ENCODE measurements at places on chromosomes 1 and 21.

DNA sequence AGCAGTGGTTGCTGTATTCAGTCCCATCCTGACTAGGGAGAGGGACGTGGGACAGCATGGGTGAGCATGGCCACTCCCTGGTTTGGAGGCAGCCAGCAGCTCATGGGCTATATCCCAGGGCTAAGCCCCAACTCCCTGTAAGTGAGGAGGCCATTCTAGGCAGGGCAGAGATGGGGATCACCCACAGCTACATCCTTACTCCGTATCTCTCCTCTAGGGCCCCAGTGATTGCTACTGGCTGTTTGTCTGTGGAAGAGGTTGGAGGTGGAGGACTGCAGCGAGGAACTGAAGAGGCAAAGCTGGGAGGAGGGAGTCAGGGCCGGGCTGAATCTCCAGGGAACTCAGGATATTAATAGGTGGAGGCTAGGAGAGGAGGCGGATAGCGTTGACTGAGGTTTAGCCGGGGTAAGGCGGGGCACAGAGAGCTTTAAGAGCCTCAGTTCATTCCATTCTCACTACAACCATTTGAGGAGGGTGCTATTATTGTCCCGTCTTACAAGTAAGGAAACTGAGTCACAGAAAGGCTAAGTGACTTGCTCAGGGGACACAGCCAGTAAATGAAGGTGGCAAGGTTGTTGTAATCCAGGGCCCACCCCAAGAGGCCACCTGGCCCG is 6.8 kb downstream of the OLIG2 start:
- DNase-seq = no peak

DNA sequence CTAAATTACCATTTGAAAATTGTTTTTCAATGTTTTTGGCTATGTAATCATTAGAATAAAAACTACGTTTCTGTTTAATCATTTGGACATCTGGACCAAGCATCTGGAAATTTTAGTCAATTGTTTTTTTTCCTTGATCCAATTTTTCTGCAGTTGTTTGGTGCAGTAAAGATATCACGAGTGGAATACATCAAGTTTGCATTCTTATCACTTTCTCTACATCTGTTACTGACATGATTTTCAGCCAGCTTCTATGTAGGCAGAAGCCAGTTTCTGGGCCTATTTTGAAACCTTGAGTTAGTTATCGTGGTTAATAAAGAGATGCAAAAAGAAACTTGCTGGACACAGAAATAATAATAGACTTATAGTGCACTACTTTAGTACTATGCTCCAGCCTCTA is 277.9 kb upstream of the ADAMTS5 start:
- DNase-seq = no peak

- no peak for DNase-seq
These were observed 218.4 kb downstream of the HLX start for GRCh38 chr1:221097479-221098281.

DNA sequence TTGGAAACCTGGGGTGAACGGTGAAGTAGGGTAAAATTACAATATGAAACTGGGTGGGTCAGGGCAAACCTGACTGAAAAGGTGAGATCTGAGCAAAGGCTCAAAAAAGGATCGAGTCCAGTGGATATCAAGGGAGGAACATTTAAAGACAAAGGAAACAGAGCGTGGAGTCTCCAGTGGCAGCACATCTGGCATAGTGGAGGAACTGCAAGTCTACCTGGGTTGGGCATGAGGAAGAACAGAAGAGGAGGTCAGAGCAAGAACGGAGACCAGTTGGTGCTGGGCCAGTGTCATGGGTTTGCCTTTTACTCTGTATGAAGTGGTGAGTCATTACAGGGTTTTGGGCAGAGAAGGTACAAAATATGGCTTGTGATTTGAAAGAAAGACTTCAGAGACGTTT is 163.7 kb downstream of the NTPCR start:
- no peak for DNase-seq

- no peak for DNase-seq
These were observed 64.7 kb downstream of the JAK1 start for GRCh38 chr1:64901663-64902062.

DNA sequence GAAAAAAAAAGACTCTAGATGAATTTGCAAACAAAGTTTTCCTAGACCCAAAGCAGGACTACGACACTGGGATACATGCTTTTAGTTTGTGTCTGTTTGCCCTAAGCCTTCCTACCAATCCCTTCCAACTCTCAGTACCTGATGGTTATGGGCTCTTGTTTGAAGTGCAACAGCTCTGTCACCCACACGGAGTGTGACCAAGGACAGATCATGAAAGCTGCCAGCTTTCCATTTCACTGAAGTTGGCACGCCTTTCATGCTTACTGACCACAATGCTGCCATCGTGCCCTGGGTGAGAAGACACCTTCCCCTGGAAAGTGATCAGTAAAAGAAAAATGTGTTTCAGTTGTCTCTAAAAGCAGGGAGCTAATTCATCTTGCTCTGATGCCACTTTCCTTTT is 312.5 kb upstream of the PTBP2 start:
- no peak for DNase-seq

GRCh38 chr1:39564941-39565340 is 11.6 kb downstream of the PABPC4 start:
- no peak for DNase-seq

DNA sequence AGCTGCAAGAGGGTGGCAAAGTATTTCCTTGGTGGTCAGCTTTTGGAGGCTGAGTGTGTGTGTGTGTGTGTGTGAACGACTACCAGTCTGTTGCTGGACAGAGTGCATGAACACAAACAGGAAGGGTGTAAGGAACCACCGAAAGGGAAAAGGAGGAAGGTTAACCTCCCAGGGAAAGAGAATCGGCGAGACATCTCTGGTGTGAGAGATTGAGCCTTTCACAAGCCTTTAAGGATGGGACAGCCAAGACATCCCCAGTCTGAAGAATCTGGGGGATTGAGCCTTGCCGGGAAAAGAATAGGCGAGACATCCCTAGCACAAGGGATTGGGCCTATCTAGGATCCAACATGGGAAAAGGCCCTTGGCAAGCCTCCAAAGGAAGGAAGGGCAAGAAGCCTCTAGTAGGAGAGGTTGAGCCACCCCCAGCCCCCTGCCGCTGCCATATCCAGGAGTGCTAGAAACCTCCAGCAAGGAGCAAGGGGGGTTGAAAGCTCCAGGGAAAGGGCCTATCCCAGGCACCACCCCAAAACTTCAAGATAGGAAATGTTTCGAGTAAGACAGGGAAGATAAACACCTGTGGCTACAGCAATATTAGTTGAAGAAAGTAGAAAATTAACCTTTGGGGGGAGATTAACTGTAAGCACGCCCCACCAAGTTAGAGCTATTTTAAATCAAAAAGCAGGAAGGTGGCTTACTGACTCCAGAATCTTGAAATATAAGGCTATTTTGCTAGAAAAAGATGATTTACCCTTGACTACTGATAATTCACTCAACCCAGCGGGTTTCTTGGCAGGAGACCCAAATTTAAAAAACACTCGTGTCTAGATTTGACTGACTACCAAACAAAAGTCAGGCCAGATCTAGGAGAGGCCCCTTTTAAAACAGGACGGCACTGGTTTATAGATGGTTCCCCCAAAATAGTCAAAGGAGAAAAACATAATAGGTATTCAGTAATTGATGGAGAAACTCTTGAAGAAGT is 3.2 kb downstream of the TEX50 start:
- DNase-seq = no peak

GRCh38 chr1:95115708-95116137 is 1.4 kb upstream of the TLCD4 start:
- no peak for DNase-seq

GRCh38 chr1:3685222-3685621 is 32.9 kb downstream of the TP73 start:
- no peak for DNase-seq

DNA sequence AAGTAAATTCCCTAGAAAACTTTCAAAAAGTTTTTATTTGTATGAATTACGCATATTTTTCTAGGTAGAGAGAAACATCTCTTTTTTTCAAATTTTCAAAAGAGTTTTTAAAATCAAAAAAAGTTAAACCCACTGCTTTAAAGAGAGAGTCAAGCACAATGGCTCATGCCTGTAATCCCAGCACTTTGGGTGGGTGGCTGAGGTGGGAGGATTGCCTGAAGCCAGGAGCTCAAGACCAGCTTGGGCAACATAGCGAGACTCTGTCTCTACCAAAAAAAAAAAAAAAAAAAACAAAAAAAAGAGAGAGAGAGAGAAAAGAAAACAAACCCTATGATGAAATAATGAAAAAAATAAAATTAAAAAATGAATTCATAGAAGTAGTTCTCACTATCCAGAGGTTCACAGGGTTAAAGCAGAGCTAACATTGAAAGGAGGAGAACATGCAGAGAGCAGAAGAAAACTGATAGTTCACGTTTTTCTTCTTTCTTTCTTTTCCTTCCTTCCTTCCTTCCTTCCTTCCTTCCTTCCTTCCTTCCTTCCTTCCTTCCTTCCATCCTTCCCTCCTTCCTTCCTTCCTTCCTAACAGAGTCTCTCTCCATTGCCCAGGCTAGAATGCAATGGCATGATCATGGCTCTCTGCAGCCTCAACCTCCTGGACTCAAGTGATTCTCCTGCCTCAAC is 30.5 kb upstream of the SARS1 start:
- no peak for DNase-seq

DNA sequence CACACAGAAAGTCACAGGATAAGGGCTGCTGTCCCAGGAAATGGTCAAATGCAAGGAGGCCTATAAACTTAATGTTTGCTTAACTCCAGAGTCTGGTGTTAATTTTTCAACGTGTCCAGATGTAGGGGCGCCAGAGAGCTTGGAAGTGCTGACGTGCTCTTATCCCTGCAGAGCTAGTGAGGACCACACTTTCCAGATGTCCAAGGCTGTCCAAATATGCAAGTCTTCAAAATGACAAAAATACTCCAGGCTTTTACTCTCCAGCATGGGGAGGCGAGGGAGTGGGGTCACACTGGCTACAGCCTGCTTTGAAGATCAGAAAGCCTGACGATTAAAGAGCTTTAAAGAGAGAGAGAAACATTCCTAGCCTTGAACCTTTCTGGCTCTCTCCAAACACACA is 57.6 kb downstream of the ABCA4 start:
- DNase-seq = peak; percentile 31

DNA sequence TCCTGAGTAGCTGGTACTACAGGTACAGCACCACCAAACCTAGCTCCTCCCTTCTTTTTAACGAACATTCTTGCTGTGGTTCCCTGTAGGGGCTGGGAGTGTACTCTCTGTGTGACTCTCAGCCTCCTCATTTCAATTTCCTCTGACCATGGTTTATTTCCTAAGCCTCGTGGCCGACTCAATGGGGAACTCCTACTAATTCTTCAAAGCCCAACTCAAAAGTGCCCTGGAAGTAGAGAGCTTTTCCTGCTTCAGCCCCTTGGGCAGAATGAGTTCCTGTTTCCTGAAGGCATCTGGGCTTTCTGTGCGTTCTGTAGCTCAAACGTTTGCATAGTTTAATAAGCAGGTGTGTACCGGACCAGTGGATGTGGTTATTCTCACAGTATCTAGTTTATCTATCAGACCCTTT is 70.9 kb upstream of the ACOT11 start:
- DNase-seq = no peak

DNA sequence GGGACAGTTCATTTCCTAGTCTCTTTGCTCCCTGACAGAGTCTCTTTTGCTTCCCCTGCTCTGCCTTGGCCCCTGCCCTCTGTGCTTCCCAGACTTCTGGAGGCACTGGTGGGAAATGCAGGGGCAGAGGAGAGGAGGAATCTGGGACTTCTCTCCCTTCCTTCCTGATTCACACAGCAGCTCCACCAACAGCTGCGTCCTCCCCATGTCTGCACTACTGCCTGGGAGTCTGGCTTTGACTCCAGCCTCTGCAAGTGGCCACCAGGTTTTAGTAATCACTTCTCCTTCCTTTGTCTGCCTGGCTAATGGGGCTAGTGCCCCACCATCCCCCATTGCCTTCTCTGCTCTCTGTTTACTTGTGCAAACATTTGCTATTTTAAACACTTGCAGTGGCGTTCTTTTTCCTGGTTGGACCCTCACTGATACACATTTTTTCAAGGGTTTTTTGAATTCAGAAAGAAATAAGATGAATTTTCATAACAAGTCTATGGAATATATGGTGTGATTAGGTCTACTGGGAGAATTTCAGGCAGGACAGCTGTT is 21.9 kb downstream of the FASLG start:
- DNase-seq = no peak

- no peak for DNase-seq
These were observed 16.5 kb downstream of the ZNF697 start for GRCh38 chr1:119631433-119632102.

- DNase-seq = no peak
These were observed 866 bp upstream of the SORT1 start for GRCh38 chr1:109398343-109399225.

DNA sequence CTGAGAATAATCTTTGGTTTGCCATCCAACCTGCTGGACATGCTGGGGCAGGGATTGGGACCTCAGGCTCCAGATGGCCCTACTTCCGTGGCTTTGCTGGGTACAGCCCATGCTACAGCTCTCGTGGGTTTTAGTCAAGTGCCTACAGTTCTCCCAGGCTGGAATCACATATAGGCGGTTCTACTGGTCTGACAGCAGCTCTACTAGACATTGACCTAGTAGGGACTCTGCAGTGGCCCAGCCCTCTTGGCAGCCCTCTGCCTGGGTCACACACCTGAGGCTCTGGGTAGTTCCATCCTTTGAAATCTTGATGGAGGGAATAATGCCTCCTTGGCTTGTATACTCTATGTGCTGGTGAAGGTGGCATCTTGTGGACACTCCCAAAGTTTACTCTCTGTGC is 72.2 kb downstream of the PGM1 start:
- no peak for DNase-seq

DNA sequence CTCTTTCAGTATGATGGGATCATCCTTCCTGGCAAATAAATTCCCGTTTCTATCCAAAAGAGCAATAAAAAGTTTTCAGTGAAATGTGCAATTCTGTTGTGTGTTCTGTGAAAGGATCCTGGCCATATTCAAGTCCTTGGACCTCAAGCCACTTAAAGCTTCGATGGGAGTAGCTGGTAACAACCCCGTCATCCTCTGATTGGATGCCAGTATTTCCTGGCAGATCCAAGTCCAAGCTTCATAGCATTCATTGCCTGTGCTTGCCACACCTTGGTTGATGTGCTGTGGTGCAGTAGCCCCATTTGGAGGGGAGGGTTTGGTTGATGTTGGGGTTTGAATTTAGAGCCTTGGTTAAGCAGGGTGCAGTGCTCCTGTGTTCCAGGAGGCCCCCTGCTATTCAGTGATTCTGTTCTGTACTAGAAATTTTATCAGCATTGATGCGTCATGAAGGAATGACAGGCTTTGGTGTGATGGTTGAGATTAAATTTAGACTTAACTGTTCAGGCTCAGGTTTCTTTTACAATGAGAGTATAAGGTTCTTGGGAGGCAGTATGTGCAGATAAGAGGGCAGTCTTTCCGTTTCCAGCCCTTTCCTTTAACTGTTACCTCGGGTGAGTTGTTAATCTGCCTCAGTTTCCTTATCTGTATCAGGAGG is 4.9 kb downstream of the RPL11 start:
- DNase-seq = no peak

- no peak for DNase-seq
These were observed 13.2 kb upstream of the FAM163A start for GRCh38 chr1:179729881-179730280.

DNA sequence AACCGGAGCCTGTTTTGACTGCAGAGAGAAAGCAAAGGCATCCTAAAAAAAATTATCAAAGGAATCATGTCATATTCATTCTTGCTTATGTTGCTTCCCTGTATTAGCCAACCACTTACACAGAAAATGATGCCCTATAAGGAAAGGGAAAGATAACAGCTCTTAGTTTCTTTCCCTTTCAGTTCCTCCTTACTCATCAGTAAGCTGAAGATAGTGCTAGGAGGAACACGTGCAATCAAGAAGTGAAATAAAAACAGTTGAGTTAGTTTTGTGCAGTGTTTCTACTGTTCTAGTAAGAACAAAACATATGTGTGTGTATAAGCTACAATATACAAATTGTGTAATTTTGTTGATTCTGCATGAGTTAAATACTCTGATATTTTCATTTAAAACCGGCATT is 45.3 kb upstream of the MTF2 start:
- no peak for DNase-seq
